Vagina (tissue), 2 donors: ENCODE measurements at places on chromosomes 12 and 14.

DNA sequence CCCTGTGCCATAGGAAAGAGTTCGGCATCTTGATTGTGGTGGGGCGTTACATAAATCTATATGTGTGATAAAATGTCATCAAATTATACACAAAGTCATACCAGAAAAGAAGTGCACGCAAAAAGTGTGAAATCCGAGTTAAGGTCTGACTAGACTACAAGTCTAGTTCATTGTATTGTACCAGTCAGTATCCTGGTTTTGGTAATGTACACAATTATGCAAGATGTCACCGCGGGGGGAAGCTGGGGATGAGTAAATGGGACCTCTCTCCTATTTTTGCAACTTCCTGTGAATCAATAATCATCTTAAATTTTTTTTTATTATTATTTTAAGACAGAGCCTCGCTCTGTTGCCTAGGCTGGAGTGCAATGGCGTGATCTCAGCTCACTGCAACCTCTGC lies 43.2 kb upstream of the BCL11B start:
- DNase-seq, result no peak

GRCh38 chr12:79250186-79250585 lies 385.6 kb downstream of the SYT1 start:
- DNase-seq, result no peak

DNA sequence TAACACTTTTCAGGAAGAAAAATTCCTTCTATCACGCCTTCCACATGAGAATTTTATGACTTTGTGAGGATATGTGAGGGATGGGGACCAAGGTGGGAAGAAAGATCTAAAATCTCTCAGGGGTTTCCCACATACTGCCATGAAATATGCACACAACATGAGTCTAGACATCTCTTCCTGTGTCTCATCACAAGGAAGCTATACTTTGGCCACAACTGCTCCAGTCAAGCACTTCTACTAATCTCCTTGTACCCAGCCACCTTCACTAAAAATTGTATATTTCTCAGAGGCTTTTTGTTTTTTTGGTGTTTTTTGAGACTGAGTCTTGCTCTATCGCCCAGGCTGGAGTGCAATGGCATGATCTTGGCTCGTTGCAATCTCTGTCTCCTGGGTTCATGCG lies 3.2 kb downstream of the OSBPL8 start:
- no peak for DNase-seq

DNA sequence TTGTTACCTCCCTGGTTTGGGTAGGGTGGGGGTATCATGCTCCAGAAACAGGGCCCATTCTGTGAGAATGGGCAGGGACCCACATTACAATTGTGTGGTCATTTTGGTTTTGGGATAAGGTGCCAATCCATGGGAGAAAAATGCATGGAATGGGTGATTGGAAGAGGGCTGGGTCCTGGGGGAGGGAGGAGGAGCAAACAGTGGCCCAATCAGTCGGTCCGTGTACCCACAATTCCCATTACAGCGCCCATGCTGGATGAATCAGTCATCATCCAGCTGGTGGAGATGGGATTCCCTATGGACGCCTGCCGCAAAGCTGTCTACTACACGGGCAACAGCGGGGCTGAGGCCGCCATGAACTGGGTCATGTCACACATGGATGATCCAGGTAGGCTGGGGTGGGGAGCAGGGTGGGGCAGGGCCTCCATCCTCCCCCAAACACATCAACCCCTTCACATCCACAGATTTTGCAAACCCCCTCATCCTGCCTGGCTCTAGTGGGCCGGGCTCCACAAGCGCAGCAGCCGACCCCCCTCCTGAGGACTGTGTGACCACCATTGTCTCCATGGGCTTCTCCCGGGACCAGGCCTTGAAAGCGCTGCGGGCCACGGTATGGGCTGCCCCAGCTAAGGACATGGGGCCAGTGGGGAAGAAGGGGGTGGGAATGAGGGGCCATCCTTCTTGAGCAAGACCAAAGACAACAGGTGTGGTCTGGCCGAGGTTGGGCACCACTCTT lies 3.6 kb upstream of the TPI1 start:
- DNase-seq, result no peak

- DNase-seq, result no peak
Observed at GRCh38 chr12:49928471-49928870, 22.1 kb upstream of the AQP2 start.

DNA sequence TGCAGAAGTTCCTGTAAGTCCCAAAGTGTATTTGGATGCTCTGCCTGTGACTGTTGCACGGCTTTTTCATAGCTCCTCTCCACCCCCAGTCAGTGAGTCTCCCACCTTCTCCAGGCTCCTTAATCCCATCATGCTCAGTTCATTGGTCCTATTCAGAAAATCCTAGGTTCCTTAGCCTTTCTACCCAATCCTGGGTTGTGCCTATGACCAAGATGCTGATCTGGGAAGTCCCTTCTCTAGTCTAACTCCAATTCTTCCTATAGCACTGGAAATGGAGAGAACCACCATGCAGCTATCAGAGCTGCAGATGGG lies 7.7 kb downstream of the CISTR start:
- DNase-seq, result no peak

DNA sequence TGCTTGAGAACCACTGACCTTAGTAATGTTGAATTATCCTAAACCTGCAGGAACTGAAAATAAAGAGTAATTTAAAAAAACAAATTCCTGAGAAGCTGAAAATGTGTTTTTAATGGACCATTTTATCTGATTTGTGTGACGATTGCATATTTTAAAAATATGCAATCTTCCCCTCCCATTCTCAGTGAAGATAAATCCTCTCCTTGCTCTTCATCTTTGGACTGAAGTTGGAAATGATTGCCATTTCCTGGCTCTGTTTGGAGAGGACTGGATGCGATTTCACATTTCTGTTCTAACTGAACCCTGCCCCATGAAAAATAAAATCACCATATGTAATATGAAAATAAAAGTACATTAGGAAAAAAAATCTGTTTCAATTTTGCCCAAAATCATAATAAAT lies 216.3 kb downstream of the SLC6A15 start:
- no peak for DNase-seq

DNA sequence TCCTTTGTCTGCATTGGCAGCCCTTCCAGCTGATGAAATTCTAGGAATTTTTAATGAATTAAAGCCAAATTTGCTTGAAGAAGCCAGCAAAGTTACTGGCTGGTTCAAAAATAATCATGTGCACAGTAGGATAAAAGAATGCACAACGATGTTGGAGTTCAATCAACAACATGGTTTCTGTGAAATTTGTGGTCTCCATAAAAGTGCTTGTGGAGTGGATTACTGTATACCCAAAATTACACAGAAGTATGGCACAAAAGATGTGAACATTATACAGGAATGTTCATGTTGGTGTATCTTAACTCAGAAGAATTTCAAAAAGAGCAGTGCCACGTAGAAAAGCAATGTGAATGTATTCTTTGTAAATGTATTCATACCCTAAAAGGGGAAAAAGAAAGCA lies 105.0 kb upstream of the METAP2 start:
- DNase-seq, result no peak

DNA sequence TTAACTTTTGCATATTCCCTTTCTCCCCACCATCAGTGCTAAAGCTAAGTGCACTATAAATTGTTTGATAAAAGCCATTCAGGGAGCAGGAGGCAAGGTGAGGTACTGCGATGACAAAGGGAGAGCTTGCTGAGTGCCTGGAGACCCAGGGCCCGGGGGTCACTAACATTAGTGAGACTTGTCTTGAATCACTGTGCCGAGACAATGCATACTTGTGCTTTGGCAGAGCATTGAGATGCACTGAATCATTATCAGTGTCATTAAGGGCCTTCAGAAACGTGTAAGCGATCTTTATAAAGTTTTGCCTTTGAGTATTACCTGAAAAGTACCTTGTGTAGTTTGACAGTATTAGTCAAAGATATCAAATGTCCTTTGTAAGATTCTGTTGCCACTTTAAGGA lies 447.5 kb downstream of the PCNX1 start:
- DNase-seq, result no peak

DNA sequence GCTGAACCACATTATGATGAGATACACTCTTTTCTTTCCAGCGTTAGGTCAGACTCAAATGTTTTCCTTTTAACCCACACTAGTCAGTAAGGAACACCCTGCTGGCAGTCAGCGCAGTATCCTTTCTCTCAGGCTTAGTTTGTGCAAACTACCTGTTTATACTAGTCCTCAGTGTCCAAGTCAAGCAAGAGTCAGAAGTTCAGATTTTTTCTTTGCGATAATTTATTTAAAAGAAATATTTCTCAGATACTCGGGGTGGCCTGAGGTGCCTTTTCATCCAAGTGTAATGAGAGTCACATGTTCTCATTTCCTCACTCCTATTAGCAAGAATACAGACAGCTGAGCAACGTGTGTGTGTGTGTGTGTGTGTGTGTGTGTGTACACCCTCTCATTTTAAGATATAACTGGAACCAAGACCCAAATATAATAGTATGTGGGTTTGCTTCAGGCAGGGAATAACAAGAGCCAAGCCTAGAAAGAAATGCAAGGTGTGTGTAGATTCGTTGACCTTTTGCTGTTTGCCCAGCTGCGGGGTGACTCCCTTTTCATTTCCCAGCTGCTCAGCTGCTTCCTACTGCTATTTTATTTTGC lies 182.7 kb downstream of the KICS2 start:
- no peak for DNase-seq

- DNase-seq, result no peak
Observed at GRCh38 chr14:24411443-24412389, 12.9 kb downstream of the NYNRIN start.

- DNase-seq, result no peak
Observed at GRCh38 chr12:12349711-12350665, at the start of gene MANSC1. MANSC1 (minus strand) TSS chr12:12350242; CDS start chr12:12343314, 6,928 bp downstream.

DNA sequence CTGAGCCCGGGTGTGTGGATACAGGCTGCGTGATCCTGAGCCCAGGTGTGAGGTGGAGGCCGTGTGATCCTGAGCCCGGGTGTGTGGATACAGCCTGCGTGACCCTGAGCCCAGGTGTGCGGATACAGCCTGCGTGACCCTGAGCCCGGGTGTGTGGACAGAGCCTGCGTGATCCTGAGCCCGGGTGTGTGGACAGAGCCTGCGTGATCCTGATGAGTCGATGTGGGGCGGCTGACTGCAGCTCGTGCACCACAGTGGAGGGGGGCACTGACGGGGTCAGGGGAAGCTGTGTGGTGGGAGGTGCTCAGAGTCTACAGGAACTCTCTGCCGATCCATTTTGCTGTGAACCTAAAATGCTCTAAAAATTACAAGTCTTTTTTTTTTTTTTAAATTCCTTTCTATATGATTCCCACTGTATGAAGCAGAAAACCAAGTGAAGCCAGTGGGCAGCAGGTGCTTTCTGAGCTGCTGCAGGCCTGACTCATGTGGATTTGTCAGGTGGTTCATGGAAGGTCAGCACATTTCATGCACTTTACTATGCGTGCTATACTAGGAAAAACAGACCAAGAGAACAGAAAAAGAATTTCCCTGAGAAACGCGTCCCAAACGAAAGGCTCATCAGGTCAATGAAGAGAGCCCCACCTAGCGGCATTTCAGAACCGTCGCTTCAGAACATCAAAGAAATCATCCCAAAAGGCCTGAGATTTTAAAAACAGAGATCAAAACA lies 19.3 kb downstream of the BRF1 start:
- no peak for DNase-seq

- DNase-seq, result no peak
Observed at GRCh38 chr12:52892207-52892852, 12.5 kb downstream of the KRT8 start.

DNA sequence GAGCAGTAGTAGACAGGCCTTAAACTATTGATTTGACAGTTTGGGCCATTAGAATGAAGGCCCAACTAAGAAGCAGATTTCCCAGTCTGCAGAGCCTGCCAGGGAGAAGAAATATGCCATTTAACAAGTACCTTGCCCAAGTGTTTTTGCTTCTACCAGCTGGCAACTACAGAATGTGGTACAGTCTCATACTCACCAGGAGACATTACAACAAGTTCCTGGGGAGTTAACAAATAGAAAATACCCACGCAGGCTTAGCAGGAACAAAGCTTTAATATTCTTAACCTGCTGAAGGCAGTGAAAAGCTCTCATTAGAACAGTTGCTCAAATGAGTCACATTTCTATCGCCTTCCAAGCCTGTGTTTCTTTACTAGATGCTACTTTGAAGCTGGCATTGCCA lies 241.0 kb downstream of the TMEM117 start:
- no peak for DNase-seq

- no peak for DNase-seq
Observed at GRCh38 chr14:73722581-73722980, 8.4 kb upstream of the PNMA1 start.

- DNase-seq, result no peak
Observed at GRCh38 chr12:121996050-121996944, 25.4 kb upstream of the BCL7A start.

GRCh38 chr12:10372559-10372958 lies 17.3 kb downstream of the KLRK1 start:
- no peak for DNase-seq

GRCh38 chr12:94819011-94819410 lies 168.7 kb upstream of the TMCC3 start:
- DNase-seq, result no peak

DNA sequence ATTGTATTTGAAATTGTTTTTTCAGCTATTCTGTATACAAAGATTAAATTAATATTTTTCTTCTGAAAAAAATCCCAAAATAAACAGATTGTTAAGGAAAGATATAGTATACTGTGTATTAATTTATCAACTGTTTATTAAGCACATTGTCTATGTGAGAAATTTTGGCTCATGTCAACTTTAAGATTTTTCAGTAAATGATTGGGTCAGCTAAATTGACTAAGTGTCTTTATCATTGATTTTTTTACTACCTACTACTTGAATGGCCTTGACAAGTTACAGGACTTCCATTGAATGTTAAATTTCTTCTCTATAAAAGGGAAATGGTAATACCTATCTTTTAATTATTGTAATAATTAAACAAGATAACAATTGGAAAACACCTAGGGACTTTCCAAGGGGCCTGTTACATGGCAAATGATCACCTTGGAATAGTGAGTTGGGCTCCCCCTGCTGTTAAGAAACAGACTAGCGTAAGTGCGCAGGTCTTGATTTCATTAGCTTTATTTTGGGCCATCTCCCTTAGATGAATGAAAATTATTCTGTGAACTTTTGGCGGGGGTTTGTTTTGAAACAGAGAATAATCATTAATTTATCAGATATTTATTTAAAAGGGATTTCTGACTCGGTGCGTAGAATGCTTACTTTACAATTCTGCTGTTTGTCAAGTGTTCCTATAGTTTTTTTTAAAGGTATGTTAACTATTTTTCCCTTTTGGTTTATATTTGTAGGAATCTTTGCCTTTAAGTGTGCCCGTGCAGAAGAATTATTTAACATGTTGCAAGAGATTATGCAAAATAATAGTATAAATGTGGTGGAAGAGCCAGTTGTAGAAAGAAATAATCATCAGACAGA lies 14.5 kb upstream of the CCT2 start:
- no peak for DNase-seq
